Stimulated activated CD8-positive, alpha-beta memory T cell treated with anti-CD3 and anti-CD28 coated beads, Interleukin-4, amount 100 ng/mL, for 1 hour (primary cell): ENCODE measurements at places on chromosomes 5 and 9.

- no peak for DNase-seq
These were observed 23.9 kb upstream of the KDM4C start for GRCh38 chr9:6733831-6734230.

- no peak for DNase-seq
These were observed 40.9 kb downstream of the PHF2 start for GRCh38 chr9:93617273-93617672.

- no peak for DNase-seq
These were observed 527 bp downstream of the MEF2C start for GRCh38 chr5:88882276-88883038.

DNA sequence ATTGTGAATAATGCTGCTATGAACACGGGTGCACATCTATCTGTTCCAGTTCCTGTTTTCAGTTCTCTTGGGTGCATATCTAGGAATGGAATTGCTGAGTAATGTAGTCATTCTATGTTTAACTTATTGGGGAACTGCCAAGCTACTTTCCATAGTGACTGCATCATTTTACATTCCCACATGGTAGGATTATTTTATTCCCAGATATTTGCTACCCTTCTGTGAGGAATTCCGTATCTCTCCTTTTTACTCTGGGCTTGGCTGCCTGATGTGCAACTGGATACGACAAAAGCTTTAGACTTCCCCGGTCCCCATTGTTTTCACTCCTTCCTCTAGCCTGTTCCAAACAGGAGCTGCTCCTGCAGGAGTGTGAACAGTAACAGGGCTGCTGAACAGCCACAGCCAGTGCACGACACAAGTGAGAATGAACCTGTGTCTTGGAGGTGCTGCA lies 7.2 kb downstream of the TAS2R1 start:
- no peak for DNase-seq

- DNase-seq = no peak
These were observed 553.7 kb downstream of the EBF1 start for GRCh38 chr5:158545949-158546530.

GRCh38 chr9:98191671-98192502 lies 550 bp downstream of the CORO2A start:
- no peak for DNase-seq

DNA sequence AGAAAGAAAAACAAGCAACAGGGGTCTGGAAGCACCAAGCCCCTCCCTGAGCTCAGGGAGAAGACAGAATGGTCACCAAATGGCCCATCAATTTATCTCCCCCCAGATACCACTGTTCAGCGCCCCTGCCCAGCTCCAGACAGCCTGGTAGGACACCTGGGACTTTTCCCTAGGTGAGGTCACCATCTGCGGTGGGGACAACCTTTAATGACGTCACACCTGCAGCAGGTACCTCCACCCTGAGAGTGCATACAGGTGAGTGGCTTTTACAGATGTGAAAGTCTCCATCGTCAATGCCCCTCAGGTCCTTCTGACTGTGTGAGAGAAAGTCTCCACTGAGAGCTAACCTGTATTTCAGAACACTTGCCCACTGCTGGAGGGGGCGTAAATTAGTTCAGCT lies 34.3 kb upstream of the LAMC3 start:
- no peak for DNase-seq

GRCh38 chr9:6899274-6899673 lies 141.5 kb downstream of the KDM4C start:
- DNase-seq = no peak

- DNase-seq = no peak
These were observed 129.6 kb upstream of the GRHPR start for GRCh38 chr9:37292896-37293295.

DNA sequence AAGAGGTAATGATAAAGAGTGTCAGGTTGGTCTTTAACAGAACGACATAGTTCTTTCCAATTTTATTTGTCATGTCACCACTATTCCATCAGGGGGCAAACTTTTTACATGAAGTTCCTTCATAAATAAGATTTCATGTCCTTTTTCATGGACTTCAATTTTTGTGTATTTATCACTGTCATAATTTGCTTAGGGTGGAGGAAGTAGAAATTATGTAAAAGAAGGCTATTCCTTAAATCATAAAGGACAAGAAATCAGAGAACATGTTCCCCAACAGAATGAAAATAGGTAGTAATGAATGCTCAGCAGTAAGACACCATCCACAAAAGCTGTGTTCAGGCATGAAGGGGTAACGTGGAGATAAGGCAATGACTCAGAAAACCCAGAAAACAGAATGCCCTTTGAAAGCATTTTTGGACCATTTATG lies 72.7 kb downstream of the ZFAND5 start:
- no peak for DNase-seq

DNA sequence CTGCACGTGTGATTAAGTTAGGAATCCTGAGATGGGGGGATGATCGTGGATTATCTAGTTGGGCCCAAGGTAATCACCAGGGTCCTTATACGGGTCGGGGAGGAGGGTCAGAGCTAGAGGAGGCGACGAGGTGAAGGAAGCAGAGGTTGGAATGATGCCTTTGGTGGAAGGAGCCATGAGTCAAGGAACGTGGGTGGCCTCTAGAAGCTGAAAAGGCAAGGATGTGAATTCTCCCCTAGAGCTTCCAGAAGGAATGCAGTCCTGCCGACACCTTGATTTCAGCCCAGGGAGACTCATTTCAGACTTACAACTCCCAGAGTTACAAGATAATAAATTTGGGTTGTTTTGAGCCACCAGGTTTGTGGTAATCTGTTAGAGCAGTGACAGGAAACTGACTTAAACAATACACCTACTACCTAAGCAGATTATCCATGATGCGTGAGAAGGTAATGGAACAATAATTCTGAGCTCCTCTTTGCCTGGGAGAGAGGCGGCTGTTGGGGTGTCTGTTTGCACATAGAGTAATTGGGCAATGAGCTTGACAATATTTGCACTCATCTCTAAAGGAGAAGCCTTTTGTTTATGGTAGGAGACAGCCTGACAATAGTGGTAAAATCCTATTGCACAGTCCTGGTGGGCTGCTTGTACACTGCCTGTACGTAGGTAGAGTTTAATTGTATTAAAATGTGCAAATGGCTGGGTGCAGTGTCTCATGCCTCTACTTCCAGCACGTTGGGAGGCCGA lies 129.3 kb upstream of the IER5L start:
- no peak for DNase-seq

GRCh38 chr9:136857166-136857565 lies 5.0 kb downstream of the MAMDC4 start:
- no peak for DNase-seq

DNA sequence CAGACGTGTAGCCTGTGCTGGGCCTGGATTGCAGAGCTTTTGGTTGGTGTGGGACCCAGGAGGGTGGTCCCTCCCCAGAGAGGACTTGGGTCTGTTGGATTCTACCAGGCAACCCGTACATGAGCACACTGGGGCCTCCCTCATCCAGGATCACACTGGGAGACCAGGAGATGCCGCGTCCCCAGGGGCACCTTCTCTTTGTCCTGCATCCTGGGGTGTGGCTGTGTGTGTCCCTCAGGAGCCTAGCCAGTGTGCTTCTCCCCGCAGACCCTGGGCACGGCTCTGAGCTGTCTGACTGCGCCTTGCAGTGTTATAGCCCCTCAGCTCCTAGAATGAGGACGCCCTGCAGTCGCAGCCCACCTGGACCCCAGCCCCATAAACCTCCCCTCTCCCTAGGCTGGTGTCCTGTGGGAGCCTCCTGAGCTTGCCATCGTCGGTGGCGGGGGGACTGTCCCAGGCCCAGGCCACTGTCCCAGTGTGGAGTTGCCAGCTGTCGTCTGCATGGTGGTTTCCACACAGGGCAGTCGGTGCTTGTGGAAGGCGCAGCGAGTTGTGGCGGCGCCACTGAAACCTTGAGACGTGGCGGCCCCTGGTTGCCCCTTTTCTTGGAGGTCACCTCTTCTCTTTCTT lies 27.6 kb downstream of the CEP72 start:
- no peak for DNase-seq

DNA sequence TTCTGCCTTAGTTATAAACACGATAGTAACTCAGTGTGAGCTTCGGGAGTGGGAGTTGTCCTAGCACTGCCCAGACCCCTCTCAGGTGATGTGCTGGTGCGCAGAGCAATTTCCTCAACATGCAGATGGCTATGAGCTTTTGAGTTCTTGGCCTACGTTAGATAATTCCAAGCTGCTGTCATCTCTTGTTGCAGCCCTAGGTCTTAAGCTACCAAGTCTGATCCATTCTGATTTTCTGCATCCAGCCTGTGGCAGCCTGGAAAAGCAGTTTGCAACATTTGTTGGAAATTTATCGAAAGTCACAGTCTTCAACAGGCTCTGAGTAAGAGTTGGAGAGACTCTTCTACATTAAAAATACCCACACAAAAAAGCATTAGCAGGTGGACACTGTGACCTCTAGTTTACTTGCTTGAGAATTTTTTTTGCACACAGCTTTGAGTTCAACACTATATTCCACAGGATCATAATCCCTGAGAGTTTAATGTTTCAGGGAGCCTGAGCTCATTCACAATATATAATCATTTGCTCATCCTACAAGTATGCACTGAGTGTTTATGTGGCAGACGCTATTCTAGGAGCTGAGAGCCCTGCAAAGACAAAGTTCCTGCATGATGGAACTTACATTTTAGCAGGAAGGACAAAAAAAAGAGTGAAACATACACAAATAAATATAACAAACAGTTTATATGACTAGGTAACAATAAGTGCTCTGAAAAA lies 91.6 kb downstream of the UBE2QL1 start:
- DNase-seq = no peak

DNA sequence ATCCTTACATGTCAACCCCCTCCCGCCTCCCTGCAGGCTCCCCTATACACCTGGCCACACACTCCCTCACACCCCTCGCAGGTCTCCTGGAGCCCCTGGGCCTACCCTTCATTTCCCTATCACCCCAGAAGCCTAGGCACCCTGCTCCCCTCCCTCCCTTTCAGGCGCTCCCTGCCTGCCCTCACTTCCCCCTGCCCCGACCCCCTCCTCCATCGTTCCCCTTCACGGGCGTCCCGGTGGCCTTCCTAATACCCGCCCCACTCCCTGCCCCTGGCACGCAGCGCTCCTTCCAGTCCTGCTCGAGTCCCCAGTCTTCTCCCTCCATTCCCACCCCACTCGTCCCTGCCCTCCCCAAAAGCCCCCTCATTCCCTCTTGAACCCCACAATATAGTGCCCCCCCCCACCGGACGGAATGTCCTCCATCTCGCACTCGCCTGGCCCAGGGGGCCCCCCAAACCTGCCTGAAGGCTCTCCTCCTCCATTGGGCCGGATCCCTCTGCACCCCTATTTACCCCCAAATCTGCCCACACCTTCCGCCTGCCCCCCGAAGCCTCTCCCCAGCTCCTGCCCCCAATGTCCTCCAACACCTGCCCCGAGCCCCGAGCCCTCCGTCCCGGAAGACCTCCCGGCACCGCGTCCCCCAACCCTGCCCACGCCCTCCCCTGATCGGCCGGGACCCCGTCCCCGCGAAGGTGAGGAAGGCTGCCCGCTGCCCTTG lies 746 bp downstream of the STRBP start:
- DNase-seq = no peak

- DNase-seq = no peak
These were observed 12.4 kb downstream of the NUDT2 start for GRCh38 chr9:34341659-34342295.

DNA sequence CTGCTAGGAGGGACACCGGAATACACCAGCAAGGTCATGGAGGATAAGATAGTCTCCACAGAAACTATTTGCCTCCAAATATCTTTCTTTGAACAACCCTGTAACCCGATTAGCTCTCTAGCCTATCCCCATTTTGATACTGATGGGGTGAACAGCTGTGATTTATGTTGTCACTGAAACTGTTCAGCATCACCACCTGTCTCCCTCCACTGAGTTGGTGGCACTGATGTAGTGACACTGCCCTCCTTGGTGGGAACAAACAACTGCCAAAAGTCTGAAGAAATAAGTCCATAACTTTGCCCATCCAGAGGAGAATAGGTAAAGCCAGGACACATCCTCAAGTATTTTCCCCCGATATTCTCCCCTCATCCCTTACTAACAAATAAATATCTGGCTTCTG lies 24.3 kb upstream of the KCNV2 start:
- no peak for DNase-seq

GRCh38 chr5:23437011-23437410 lies 70.4 kb upstream of the PRDM9 start:
- no peak for DNase-seq

DNA sequence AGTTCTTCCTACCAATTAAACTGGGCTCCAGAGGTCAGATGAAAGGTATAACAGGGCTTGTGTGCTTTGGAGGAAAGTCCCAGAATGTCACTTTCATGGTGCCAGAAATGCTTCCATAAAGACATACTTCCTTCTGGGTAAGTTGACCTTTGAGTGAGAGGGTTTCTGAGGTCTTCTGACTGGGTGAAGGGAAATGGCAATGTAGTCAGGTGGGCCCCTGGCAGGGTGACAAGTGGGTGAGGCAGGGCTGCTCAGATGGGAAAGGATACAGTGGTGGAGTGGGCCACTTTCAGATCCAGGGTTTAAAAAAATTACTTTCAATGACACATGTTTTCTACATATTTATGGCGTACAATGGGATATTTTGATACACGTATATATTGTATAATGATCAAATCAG lies 136.5 kb upstream of the PITX1 start:
- no peak for DNase-seq

DNA sequence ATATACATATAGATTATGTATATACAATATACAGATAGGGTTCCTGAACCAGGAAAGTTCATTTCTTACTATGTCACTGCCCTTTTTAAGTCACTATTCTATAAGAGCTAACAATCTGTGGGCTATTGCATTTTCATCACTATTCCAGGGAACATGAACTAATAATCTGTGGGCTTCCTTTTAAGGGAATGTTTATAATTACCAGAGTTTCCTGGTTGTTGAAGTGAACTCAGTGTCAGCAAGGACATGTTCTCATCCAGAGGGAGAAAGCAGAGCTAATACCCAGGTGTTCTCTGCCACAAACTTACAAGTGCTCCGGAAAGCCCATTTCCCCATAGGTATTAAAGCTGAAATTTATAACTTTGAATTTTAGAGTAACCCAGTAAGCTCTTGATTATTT lies 69.6 kb downstream of the CWC27 start:
- DNase-seq = no peak

DNA sequence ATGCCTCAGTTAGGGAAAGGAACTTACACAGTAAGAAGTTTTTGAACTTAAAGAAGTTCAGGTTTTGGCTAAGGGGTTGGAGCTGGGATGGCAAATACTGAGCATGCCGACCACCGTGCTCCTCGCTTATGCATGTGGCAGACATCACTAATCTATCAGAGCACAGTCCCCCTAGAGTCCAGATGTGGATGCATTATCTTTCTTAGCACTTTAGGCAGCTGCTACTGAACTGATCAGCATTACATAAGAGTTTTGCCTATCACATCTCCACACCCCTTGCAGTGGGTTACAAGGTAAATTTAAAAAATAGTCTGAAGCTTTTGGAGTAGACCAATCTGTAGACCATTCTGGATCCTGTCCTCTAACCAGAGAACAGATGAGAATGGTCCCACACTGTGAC lies 22.4 kb downstream of the MACIR start:
- DNase-seq = no peak

- no peak for DNase-seq
These were observed 15.3 kb upstream of the KLF4 start for GRCh38 chr9:107504585-107505455.
